ENCODE measurements at places on chromosomes 2 and 18.

DNA sequence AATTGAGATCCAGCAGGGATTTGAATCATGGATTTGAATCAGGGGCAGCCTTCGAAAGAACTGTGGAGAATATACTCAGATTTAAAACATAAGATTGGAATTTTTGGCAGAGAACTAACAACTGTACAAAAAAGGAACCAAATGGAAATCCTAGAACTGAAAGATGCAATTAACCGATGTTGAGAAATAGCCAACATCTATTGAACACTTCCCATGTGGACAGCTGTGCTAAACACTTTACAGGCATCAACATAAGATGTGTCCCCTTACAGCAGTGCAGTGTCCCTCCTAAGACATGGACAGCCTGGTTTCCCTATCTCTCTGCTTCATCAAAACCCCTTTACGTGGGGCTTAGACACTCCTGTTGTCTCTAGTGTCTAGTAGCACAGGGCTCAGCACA, 3.7 kb upstream of the IL1RN start:
- DNase-seq, result no peak

DNA sequence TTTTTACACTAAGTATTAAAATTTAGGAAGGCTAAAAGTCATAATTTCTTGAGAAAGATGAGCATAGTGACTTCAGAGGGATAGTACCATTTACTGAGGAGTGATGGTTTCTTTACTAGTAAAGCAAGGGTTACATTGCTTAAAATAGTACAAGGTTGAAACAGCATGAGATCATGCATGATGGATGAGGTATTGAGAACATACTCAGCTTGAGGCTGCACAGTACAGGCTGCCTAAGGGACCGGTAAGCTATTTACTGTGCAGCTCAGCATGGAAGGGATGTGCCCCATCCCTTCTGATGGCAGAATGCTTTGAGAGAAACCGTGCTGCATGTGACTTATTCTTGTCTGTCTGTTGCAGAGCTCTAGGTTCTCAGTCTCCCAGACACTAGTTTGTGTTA, 122.1 kb downstream of the EML6 start:
- DNase-seq, result no peak

DNA sequence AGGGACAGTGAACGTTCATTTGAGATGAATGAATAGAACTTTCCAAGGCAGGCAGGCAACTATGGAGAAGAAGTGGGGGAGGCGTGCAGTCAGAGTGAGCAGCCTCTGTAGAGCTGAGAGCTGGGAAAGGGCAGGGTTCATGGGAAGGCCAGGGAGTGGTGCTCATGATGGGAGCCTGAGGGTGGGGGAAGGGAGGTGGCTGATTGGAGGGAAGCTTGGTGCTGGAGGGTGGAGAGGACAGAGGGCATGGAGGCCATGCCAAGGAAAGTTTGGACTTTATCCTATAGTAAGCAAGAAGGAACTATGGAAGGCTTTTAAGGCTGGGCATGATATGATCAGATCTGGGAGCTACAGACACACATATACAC, 47.6 kb upstream of the LGALSL start:
- DNase-seq, result no peak

DNA sequence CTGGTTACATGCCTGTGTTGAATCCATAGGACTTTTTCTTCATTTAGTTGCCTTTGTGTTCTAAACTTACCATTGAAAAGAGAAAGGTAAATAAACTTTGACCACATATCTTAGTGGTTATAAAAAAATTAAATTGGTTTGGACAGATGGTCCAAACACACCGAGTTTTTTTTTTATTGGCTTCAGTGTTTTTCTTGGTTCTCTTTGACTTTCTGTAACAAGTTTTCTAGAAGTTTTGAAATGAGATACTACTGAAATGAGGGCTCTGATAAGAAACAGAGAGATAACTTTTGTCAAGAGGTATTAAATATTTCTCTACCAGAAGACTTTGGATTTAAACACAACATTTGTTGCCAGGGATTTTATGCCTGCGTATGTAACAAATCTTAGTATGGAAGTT, 20.7 kb downstream of the SPTBN1 start:
- no peak for DNase-seq

DNA sequence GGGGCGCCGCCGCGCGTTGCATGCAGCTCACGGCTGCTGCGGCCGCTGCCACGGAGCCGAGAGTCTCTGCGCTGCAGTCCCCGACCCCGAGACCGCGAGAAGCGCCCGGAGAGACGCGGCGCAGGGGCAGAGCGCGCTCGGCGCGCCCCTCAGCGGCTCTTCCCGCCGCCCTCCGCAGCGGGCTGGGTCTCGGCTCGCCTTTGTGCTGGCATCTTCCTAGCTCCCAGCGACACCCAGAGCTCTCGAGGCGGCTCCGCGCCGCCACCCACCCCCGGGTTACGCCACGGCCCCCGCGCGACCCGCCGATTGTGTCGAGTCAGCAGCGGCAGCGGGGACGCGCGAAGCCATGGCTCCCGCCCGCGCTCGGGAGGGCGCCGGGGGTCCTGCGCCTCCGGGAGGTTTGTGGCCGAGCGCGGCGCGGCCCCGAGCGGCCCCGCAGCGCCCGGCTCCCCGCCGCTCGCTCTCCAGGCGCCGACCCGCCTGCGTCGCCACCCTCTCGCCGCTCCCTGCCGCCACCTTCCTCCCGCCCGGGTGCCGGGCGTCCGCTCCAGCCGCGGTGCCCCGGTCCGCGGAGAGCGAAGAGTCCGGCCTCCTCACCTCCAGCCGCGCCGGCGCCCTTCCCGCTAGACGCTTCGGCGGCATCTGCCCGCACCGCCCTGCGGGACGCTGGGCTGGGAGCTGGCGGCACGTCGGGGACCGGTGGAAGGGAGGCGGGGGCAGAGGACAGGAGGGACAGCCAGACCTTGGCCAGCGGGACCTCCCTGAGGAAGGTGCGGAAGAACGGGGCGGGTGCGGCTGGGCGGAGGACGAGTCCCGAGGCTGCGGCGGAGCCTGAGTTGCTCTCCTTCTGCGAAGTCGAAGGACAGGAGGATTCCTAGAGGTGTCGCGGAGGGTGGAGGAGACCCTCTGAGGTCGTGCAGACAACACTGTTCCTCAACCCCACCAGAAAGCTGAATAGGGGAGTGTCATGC, 46.3 kb upstream of the CCDC150 start:
- DNase-seq, result no peak

DNA sequence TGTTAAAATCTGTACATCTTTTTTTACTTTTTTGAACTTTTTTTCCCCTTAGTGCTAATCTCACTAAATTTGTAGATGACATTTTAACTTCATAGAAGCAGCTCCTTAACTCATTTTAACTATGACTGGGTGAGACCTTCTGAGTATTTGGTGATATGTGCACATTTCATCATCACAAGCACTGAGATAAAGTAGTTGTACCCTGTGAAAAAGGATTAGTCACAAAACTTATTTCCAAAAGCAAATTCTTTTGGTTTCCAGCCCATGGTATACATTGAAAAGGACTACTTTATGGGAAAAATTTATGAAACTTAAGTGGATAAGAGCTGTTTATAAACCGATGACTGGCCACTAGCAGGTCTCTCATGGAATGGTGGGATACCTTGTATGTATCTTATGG, 581.5 kb downstream of the PLCL1 start:
- DNase-seq, result no peak

GRCh38 chr18:78584459-78585022, 395.1 kb upstream of the SALL3 start:
- no peak for DNase-seq

GRCh38 chr2:38260972-38261371, 116.1 kb downstream of the ATL2 start:
- no peak for DNase-seq

GRCh38 chr2:2849464-2850217, 518.6 kb upstream of the MYT1L start:
- DNase-seq, result no peak

DNA sequence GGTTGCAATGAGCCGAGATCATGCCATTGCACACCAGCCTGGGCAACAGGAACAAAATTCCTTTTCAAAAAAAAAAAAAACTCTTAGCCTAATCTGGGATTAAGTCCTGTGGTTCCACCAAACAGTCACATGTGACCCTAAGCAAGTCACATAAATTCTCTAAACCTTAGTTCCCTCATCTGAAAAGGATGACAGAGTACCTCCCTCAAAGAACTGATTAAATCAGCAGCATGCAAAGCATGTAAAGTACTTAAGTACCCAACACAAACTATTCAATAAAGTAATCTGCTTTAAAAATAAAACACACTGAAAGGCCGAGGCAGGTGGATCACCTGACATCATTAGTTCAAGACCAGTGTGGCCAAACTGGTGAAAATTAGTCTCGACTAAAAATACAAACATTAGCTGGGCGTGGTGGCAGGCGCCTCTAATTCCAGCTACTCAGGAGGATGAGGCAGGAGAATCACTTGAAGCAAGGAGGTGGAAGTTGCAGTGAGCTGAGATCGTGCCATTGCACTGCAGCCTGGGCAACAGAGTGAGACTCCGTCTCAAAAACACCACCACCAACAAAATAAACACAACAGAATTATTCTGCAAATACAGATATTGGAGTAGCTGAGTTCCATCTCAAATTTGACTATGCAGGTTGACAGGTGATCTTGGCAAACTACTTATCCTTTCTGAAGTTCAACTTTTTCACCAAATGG, 7.0 kb downstream of the USP34 start:
- no peak for DNase-seq

DNA sequence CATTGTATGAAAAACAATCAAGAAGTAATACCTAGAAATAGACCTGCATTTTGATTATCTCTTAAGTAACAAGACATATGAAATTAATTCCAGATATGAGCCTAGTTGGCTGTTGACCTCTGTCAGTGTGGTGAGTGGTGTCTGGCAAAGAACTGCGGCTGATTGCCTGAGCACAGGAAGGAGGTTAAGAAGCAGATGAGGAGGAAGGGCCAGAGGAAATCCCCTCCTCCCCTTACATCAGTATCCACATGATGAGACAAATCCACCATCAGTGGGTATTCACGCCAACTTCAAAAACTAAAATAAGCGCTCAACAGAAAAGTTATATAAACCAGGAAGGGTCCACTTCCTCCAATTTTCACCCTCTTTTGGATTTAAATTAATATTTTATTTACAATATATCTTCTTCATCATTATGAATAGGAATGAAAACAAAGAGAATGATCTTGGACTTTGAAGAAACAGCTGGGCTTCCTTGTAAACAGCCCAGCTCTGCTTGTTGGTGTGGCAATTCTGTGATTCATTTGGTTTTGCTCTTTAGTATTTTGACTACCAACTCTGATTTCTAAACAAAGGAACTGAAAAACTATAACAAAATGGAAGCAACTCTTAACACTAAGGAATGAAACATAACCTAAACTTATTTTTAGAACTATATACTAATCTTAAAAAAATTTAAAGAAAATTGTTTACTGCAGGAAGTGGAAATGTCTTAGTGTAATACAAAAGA, 27.3 kb downstream of the RFTN2 start:
- DNase-seq, result no peak

- DNase-seq, result no peak
Measured at GRCh38 chr2:215550331-215550730, 114.5 kb upstream of the FN1 start.

DNA sequence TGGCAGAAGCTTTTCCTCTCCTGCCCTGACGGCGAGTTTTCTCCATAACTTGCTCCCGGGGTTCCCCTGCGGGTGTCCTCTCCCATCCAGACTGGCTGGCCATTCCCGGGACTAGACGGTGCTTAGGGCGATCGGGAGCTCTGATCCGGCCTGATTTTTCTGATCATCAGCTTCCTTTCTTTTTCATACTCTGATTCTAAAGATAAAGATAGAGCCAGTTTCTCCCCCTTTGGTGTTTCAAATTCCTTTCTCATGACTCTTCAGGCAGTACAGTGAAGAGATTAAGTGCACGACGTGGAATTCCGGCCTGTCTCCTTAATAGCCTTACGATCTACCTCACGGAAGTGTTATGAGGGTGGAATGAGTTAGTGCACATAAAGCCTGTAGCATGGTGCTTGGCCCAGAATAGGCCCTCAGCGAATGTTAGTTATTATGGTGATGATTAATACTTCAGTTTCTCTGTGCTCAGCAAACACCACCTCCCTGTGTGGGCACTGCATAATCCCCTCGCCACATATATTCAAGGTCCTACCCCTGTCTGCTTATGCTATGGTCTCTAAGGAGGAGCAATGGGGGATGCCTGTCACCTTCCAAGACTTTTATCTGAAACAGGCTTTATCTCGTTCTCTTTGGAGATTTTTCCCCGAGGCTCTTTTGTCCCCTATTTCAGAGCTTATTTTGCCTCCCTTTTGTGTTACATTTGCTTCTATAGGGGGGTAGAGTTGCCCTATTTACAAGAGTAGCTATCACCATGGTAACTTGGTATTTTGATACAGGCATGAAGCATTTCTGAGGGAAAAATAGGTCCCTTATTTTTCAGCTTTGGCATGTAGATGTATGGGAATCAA, 254.8 kb downstream of the CDH2 start:
- no peak for DNase-seq

DNA sequence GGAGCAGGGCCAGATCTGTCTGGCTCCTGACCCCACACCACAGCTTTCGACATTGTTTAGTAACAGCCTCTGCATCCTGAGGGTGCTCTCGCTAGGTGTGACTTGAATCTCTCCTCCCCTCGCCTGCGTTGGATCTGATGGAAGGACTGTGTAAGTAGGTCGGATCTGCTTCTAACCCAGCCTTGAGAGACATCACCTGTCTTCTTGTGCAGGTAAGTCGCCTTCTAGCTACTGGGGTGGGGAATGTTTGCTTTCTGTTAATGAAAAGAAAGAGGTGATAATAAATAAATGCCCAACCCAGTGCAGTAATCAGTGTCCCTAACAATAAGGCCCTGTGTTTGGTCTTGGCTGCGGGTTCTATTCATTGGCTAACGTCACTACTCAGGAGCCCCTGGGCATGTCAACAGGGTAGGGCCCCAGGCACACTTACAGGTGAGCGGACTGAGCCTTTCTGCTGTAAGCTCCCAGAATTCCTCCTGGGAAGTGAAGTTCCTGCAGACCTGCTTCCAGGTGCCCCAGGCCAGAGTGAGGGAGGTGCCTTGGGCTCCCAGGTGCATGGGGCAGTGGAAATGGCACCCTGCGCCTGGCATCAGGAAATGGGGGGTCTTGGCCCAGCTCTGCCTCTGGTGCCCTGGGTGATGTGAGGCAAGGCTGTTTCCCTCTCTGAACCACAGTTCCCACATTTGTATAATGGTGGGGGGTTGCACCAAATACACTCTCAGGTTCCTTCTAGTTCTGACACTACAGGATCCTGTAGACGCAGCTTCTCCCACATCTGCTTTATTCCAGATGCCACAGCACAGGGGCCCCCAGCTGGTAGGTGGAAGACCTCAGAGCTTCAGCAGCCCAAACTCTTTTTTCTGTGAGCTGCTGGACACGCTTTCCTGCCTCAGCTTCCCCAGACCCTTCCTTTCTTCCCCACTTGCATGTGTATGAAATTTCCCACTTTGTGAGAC, 11.2 kb upstream of the FOSL2 start:
- no peak for DNase-seq

GRCh38 chr2:54059986-54060385, 55.4 kb upstream of the ACYP2 start:
- no peak for DNase-seq

- DNase-seq, result no peak
Measured at GRCh38 chr2:214004463-214004862, 406.4 kb upstream of the VWC2L start.

- no peak for DNase-seq
Measured at GRCh38 chr2:94986392-94986963, 39.0 kb upstream of the MAL start.
